Activated CD4-positive, alpha-beta T cell treated with anti-CD3 and anti-CD28 coated beads for 4 hours (primary cell): ENCODE measurements at places on chromosomes 1 and 21.

DNA sequence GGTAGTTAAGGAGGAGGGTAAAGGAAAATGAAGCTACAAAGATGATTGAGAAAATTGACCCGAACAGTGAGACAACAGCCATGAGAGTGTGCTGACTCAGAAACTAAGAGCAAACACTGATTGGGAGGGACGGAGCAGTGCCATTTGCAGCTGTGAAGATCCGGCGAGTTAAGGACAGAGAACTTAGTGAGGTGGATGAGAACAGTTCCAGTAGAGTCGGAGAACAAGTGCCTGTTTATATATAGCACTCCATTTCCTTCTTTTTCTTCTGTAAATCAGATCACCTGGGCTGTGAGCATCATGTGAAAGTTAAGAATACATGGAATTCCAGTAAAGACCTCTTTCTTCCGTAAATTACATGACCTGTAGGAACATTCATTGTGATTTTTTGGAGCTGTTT is 145.7 kb downstream of the KCNK2 start:
- DNase-seq = no peak

DNA sequence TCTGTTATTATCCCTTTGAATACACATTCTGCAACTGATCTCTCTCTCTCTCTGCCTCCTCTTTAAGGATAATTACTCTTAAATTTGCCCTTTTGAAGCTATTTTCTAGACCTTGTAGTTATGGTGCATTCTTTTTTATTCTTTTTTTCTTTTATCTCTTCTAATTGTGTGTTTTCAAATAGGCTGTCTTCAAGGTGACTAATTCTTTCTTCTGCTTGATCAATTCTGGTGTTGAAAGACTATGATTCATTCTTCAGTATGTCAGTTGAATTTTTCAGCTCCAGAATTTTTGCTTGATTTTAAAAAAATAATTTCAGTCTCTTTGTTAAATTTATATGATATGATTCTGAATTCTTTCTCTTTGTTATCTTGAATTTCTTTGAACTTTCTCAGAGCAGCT is 95.6 kb upstream of the GPR52 start:
- DNase-seq = no peak

GRCh38 chr1:91712981-91713841 is 172.7 kb downstream of the TGFBR3 start:
- DNase-seq = peak; percentile 33

DNA sequence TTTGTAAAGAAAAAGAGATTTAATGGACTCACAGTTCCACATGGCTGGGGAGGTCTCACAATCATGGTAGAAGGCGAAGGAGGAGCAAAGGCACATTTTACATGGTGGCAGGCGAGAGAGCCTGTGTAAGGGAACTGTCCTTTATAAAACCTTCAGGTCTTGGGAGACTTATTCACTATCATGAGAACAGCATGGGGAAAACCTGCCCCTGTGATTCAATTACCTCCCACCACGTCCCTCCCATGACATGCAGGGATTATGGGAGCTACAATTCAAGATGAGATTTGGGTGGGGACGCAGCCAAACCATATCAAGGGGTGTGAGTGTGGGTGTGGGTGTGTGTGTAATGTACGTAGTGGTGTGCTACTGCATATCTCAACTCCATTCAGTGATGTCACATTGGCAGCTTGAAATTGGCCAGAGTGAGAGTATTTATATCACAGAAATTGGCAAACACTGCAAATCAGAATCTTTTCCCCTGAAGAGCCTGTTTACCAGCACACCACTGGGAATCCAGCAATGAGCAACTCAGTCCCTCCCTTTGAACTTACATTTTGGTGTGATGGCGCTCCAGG is 5.4 kb downstream of the ARHGEF10L start:
- no peak for DNase-seq

DNA sequence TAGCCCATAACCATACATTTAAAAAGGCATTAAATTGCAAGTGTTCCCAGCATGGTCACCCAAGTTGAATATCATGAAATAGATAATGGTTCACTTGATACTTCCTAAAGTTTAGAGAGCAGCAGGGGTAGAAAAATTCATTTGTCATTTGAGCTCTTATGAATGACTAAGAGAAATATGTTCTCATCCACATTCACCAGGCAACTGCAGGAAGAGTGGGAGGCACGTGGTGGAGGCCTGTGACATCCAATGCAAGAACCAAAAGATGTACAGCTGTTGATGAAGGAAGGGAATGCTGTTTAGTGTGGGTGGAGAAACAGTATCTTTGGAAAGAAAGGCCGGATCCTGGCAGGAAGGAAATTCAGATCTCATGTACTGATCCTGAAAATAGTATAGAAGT is 473.1 kb downstream of the ADGRL2 start:
- no peak for DNase-seq

DNA sequence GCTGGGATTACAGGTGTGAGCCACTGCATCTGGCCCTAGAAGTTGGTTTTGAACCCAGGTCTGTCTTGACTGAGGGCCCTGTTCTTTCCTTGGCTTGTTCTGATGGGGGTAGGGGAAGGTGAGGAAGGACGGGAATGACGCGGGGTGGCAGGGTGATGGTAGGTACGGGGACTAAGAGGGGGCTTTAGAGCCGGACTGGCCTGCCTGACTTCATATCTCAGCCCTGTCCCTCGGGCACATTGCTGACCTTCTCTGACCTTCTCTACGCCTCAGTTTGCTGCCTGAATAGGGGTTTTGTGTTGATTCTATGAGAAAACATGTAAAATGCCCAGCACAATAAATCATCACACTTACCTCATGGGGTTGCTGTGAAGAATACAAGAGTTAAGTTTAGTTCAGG is 6.7 kb downstream of the RNF186 start:
- no peak for DNase-seq

- DNase-seq = no peak
These were observed 34.6 kb downstream of the OLFML2B start for GRCh38 chr1:161989108-161989507.

DNA sequence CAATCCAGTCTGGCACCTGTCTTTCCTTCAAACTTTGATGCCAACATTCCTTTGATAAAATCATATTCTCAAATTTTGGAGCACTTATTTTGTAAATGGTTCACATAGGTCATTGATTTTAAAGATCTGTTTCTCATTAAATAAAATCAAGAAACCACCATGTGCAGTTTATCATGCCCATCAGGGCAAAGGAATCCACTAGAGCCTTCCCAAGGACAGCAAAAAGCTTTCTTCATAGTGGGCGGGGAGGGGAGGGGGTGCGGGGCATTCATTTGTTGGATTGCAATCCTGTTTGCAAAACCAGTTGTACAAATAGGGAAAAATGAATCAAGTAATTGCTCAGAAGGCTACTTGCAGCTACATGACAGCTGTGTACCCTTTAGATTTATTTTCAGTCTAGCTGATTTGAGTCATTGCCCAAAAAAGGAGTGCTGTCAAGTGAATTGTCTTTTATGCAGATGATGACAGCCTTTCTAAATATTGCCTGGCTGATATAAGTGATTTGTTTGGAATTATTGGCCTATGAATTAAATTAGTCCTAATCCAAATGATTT is 23.0 kb downstream of the LRRC8B start:
- DNase-seq = no peak

- DNase-seq = no peak
These were observed 196.3 kb upstream of the CHRM3 start for GRCh38 chr1:239189998-239190512.

DNA sequence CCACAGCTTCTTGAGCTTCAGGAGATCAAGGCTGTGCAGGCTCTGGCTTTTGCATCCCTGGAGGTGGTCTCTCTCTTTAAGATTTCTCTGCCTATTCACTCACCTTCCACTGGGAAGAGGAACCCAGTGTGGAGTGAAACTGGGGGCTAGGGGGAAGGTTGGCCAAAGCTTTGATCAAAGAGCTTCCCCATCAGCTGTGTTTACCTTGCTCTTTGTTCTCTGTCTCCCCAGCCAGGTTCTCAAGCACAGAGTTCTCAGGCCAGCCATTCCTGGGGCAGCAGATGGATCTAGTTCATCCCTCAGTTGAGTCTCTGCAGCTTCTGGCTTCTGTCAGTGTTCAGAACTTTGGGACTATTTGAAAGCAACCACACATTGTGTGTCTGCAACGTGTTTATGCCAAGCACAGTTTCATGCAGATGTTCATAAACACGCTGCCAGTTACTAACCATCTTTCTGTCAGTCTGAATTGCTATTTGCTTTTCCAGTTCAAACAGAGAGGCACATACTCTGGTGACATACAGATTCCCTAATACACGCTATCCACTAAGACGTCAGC is 17.2 kb upstream of the MRPS14 start:
- DNase-seq = no peak

GRCh38 chr1:117114877-117115276 is 6.7 kb downstream of the TRIM45 start:
- no peak for DNase-seq

DNA sequence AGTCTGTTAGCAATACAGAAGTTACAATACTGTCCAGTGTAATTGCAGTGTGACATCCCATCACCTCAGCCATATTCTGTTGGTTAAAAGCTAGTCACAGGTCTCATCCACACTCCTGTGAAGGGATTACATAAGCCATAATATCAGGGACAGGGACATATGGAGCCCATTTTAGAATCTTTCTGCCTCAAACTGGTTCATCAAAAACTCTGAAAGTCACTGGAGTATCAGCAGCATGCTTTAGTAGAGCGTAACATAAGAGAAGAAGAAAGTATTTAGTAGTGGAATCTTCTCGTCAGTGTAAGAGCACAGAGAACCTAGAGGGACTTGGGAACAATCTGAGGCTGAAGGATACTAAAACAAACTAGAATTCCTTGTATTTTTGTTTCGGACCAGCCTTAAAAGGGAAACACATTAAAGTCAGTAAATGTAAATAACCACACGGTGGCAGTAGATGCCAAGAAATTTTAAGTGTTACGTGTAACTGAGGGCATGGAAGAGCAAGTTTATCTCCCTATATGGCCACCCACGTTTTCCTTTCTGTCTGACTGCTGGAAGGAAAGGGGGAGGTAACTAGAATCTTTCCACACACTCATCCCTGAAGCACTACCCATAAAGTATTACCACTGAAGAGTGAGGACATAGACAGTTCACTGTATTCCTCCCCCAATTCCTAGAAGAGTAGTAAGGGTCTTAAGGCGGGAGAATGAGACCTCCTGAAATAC is 41.6 kb upstream of the AGL start:
- peak; percentile 19 for DNase-seq

GRCh38 chr1:34900775-34901502 is 28.5 kb downstream of the DLGAP3 start:
- no peak for DNase-seq

DNA sequence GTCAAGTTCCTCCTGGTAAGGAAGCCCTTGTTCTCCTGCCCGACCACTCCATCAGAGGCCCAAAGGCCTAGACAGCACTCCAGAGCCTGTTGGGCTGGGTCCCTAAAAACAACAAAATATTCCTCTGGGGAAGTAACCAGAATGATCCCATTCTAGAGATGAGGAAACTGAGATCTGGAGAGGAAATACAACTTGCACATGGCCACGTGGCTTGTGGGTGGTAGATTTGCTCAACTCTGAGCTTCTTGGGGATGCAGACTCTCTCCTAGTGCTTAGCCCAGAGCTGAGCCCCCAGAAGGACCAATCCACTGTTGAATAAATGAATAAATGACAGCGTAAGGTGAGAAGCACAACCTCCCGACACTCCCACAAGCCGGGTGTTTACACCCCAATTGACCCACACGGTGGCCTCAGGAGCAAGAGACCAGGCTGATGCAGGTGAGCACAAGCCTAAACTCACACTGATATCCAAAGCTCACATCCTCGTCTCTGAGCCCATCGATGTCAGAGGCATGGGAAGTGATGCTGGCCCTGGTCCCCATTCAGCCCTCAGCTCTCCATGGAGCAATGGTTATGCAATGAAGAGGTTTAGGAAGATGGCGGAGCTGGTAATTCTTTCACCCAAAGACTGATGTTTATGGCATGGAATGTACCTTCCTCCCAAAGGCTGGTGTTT is 172.5 kb upstream of the EDN2 start:
- DNase-seq = no peak

DNA sequence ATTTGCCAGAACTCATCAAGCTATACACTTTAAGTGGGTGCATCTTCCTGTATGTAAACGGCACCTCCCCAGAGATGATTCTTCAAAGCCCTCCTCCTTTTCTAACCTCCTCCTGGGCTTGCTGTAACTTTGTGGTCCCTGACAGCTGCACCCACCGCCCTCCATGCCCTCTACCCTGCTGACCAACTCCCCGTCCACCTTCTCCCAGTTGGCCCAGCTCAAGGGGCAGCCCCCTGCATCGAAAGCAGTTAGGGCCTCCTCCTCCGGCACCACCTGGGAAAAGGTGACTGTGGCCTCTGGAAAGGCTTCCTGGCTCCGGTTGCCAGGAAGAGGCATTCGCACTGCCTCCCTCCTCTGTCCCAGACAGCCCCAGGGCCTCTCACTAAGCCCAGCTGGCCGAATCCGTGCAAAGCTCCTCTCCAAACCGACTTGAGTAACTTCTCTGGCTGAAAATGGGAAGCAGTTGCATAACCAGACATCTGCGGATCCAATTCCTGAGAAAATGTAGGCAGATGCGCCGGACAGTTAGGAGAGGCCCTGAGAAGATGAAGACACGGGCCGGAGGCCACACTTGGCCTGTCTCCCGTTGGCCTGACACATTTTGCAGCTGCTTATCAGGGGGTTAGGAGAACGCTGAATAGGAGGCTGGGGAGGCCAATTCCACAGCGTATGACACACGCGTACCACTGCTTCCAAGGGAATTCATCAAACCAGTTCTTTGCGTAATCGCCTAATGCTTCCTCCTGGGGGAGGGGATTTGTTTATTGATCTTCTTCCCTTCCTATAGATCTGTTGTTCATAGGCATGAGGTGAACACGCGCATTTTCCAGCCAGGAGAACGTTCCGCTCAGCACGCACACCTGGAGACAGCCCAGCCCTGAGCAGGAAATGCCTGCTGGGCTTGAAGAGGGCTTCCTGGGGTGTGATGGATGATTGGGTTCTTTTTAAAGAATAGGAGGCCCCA is 48.7 kb upstream of the COL6A2 start:
- DNase-seq = no peak

GRCh38 chr1:242225767-242226573 is 227.1 kb upstream of the MAP1LC3C start:
- no peak for DNase-seq

DNA sequence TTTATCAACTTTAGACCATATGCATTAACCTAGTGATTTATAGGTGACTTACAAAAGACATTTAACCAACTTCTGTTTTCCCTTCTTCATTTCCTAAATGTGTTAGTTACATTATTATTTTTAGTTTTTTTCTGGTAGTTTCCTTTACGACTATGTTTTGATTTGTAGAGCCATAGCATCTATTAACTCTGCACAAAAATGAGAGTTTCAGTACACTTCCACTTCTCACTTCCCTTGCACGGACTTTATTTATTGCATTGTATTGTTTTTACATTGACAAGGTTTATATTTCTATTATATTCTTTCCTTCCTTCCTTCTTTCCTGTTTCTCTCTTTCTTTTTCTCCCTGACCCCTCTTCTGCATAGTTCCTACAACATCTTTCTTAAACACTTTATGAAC is 14.7 kb downstream of the PKN2 start:
- DNase-seq = no peak
